GOT3 (cell line): ENCODE measurements at places on chromosomes 3 and 15.

- DNase-seq = no peak
These were observed 56.4 kb upstream of the C15orf39 start for GRCh38 chr15:75145027-75145841.

DNA sequence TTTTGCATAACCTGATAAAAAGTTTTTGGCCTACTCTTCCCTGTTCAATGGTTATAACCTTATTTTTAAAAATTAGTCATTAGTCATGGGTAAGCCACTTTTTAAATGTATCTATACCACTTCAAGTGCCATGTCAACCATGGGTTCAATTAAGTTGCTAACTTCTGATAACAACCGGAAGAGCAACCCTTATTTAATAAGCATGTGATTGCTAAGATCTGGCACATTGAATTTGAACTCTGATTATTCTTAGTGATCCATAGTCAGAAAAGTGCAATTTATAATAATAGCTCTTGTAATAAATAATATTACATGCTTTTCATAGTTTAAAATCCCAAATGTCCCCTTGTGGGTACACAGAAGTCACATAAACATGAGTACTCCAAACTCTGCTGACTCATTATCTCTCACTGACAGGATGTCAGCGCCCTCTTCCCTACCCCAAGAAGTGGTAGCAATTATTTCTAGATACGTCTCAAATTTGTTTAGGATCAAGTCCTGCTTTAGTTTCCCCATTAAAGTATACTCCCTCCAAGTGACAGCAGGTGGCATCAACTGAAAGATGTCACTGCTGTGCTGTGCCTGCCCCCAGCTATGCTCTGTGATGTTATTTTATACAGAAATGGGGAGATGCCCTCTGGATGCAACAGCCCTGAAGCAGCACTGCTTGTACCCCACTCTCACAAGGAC, 18.6 kb downstream of the SAMD7 start:
- DNase-seq = no peak

- DNase-seq = no peak
These were observed 11.4 kb downstream of the SQOR start for GRCh38 chr15:45646220-45646619.

DNA sequence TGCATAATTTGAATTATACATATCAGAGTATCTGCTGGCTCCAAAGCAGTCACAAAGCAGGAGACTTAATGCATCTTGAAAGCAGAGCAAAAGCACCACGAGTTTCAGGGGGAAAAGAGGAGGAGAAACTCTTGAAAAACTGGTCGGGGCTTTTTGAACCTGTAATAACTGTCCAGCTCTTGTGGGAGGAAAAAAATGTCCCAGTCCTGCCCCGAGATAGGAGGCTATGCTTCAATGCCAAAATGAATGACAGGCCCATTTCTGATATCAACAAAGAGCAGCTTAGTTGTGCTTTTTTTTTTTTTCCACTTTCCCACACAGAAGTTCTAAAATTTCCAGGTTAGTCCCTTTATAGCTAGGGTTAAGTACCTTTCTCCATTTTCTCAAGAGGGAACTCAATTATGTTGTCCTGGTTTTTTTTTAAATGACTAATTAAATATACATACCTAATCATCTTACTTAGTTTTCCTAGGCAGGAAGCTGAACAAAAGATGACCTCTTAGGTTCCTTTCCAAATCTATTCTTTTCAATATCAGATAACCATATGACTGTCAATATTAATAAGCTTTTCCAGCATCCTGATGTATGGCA, 120.2 kb downstream of the TFDP2 start:
- DNase-seq = no peak

GRCh38 chr3:122943828-122944190, 83.8 kb downstream of the SEMA5B start:
- DNase-seq = no peak

GRCh38 chr3:43540624-43541023, 81.2 kb downstream of the ANO10 start:
- no peak for DNase-seq

DNA sequence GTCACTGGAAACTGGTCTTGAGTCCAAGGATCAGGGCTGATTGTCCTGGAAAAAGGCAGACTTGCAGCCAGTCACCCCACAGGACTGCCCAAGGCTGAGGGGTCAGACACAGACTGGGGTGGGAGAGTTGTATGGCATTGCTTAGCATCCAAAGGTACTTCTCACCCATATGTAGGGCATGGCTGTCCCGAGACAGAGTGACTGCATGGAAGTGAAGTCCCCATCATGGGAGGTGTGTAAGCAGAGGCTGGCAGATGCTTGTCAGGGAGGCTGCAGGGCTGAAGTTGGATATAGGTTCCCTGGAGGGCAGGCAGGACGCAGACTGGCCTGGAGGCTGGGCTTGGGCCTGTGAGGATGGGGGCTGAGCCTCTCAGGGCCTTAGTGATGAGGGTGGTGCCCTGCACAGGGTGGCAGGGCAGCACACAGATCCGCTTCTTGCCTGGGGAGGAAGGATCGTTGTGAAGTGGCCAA, 31.1 kb downstream of the PSTPIP1 start:
- DNase-seq = no peak

DNA sequence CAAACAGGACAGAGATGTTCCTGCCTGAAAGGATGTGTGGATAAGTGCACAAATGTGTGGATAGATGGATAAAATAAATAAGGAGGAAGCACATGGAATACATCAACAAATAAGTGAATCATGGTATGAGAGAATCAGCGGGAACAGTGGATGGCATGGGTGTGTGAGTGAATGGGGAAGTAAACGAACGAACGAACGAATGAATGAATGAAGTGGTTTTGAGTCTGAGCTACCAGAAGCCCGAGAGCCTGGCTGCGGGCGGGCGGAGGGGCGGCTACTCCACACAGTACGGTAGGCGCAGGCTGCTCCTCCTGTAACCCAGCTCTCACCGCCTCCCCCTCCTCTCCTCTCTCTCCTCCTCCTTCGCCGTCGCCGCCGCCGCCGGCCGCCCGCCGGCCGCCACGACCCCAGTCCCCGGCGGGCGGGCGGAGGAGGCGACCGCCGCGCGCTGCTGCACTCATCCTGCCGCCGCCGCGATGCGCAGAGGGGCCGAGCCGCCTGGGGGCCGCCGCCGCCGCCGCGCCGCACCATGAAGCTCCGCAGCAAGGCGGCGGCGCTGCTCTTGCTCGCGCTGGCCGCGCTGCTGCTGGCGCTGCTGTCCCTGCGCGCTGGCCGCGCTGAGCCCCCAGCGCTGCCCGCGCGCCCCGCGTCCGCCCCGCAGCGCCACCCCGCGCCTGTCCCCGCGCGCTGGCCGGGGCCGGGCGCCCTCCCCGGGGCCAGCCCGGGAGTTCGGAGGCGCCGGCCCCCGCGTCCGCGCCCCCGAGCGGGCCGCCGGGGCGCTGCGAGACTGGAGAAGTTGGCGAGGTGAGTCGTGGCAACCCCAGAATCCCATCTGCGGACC, at the start of gene GXYLT2:
GXYLT2 (plus strand) TSS at position 342 of the 841 bp plus-strand sequence; CDS start at position 530, 188 bp downstream.
- no peak for DNase-seq

DNA sequence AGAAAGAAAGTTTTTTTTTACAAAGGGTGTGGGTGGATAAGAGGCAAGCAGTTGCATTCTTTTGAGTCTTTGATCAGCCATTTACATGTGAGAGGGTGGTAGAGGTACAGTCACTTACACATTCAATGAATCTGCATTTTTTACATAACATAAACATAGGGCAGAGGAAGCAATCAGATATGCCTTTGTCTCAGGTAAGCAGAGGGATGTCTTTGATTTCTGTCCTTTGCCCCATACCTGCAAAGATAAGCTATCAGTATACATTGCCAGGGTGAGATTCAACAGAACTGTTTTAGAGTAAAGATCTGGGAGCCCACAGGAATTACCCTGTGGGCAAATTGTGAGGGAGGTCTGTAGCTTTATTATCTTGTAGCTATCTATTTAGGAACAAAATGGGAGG, 5.4 kb upstream of the PPP1R2 start:
- DNase-seq = no peak

DNA sequence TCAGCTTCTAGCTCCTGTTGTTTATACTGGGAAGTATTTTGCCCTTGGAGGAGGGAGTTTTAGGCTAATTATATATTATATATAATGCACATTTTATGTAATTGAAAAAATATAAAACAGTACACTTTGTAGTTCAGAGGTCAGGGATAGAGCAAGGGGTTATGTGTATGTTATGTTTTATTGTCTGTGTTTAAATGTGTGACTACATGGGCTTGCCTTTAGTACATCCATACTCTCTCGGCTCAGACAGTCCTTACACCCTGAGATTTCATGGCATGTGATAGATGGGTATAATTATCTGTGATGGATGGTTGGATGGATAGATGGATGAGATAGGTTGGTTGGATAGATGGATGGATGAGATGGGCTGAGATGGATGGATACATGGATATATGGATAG, 17.4 kb upstream of the ST3GAL6 start:
- DNase-seq = no peak

- no peak for DNase-seq
These were observed 98.4 kb upstream of the LRRFIP2 start for GRCh38 chr3:37272741-37273140.

GRCh38 chr3:40341671-40342070, 32.2 kb downstream of the EIF1B start:
- no peak for DNase-seq

DNA sequence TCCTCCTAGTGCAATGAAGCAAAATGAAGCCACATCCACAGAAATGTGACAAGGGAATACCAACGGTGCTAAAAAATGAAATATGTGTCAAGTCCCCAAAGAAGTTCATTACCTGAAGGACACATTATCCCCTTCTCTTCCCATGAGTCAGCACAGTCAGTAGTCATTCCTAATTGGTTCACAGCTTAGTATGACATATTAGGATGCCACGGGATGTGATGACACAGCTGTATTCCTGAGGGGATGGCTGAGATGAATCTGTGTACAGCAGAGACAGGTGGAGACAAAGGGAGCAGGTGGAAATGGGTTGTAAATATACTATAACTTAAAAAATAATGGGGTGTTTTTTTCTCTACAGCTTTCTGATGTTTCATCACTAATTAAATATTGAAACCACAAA, 273.4 kb downstream of the ARRDC4 start:
- no peak for DNase-seq

DNA sequence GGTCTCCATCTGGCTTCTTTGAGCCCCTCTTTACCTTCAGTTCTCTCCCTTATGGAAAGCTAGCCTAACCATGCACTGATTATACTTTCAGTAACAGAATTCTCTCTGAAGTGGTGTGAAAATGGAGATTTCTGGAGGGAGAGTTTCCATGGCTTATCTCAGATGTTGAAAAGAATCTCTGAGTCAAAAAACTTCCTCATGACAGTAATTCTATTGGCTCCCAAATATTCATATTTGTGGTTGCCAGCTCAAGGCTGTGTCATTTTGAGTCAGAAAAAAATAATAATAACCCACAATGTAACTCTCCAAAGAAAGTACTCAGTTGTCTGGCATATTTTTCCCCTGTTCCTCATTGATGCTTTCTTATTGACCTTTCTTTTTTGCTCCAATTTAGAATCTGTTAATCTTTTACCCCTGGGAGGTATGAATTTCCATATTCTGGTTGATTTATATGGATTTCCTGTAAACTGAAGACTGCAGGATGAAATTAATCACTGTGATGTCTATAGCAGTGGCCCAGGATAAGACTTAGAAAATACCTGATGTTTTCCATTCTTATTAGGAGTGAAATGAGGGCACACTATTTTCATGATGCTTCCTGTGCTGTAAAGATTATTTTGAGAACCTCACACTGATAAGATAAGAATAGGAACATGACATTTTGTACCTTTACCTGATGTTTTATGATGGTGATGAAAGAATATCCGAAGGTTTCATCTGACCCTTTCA, 149.5 kb upstream of the EPHA3 start:
- no peak for DNase-seq

- DNase-seq = no peak
These were observed 27.8 kb downstream of the KLHL6 start for GRCh38 chr3:183527428-183528379.

DNA sequence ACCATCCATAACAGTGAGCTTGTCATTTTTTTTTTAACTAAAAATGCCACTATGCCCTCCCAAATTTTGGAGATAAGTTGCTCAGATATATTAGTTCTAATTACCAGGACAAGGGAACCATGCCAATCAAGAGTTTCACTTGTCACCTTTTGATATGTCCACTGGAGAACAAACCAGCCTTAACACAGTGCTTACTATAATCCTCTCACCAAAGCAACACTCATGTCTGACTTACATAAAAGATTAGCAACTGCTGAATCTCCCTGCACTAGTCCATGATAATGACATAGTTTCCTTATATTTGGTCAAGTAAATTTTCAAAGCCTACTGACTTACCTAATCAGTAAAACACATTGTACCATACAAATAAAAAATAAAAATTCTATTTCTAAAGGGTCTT, 44.4 kb downstream of the TTBK2 start:
- DNase-seq = no peak

- DNase-seq = no peak
These were observed 4.6 kb upstream of the RTP2 start for GRCh38 chr3:187706971-187707370.

DNA sequence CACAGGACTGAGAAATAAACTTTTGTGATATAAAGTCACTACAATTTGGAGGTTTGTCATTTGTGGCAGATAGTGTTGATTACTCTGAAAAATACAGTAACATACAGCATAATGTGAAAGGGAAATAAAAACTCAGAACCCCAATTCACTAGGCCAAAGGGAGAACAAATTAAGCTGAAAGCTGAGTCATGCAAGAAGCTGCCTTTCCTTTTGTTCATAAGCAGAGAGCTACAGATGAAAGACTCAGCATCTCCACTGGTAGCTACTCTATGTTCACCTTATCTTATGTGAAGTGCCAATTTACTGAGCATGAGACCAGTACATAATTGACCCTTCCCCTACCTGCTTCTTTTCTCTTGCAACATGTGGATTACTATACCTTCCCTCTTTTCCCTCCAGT, 19.3 kb upstream of the SLTM start:
- no peak for DNase-seq

DNA sequence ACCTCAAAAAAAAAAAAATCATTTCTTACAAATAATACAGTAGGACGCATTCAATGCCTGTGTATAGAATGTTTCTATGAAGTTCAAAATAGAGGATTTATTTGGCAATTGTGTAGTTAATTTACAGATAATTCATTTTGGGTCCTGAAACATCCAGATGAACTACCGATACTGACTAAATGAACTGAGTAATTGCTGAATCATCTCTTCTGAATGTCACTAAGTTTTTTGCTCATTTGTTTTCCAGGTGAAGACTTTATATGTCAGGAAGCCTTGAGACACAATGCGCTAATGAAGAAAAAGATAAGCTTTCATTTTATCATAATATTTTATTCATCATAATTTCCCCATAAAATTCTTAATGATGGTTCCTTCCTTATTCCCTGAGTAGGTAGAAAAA, 39.7 kb downstream of the PCOLCE2 start:
- DNase-seq = no peak

- DNase-seq = no peak
These were observed 24.4 kb downstream of the RLBP1 start for GRCh38 chr15:89196994-89197393.
